NCI-H748 treated with DMSO at 0.1 percent for 48 hours (cell line): ENCODE measurements at places on chromosomes 6 and 20.
A peak's percentile ranks its signal among the peaks of the same experiment; 100 is the strongest.

- peak; percentile 82 for DNase-seq
Observed at GRCh38 chr20:59405226-59406200, 105.1 kb downstream of the EDN3 start.

GRCh38 chr20:51529758-51530157 is 12.8 kb downstream of the NFATC2 start:
- no peak for DNase-seq

DNA sequence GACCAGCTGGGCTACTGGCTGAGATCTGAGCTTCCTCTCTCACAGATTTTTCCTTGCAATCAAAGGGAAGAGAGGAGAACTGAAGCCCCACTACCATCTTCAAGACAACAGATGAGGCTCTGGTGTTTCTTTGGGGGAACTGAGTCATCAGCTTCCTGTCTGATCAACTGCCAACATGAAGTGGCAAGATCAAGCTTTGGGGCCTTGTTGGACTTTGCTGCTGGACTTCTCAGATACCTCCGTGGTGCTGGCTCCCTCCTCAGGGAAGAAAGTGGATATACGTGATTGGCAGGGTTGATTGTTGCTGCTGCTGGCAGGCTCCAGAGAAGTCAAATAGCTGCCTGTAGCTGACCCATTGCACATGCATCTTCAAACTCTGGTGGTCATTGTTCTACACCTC is 3.6 kb upstream of the TOX2 start:
- no peak for DNase-seq

DNA sequence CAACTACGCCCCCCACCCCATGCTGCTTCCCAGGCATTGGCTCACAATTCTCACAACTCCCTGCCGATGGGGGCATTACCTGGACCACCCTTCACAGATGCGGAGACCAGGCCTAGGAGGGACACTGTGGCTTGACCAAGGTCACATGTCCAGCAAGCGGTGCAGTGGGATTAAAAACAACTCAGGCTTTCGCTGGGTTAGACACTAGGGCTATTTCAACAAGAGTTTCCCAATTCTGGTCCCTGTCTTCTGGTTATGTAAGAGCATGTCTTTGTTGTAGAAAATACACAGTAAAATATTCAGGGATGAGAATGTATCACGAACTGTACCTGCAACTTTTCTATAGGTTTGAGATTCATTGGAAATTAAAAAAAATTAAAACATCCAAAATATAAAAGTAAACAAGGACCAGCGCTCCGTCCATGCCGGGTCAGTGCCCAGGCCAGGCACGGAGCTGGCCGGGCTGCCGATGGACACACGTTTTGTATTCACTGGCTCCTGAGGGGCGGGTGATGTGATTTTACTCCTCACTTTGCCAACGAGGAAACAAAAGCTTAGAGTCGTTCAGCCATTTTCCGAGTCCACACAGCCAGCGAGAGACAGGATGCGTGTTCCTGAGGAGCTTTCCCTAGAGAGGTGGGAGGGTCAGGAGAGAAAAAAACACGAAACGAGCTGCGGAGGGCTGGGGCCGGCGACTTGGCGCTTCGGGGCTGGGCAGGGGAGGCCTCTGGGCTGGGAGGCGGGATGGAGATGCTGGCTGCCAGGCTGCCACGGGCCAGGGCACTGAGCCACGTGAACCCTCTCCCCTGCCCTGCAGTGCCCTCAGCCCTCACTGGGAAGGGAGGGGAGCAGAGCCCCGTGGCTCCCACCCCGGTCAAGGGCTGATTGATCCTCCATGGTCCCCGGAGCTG is 17.1 kb upstream of the VSTM2L start:
- no peak for DNase-seq

GRCh38 chr6:88165087-88165843 is 882 bp downstream of the CNR1 start:
- no peak for DNase-seq

GRCh38 chr6:151488226-151488625 is 5.6 kb upstream of the CCDC170 start:
- no peak for DNase-seq

DNA sequence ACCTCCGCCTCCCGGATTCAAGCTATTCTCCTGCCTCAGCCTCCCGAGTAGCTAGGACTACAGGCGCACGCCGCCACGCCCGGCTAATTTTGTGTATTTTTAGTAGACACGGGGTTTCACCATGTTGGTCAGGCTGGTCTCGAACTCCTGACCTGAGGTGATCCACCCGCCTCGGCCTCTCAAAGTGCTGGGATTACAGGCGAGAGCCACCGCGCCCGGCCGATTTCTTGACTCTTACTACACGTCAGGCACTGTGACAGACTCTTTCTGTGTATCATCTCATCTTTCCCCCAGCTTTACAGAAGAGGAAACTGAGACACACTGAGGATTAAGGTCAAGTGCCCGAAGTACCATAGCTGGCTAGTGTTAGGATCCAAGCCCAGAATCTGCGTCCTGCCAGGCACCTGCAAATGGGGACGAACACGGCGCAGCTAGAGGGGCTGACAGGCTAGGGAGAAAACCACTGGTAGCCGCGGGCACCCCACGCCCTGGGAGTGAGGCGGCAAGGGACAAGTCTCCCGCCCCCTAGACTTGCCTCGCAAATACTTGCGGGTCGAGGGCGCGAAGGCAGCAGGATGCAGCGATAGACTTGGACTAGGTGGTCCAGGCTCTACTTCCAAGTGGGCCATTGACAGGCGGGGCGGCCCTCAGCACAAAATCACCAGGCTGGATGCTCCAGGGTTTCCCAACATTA is 1.1 kb upstream of the TAF8 start:
- no peak for DNase-seq

DNA sequence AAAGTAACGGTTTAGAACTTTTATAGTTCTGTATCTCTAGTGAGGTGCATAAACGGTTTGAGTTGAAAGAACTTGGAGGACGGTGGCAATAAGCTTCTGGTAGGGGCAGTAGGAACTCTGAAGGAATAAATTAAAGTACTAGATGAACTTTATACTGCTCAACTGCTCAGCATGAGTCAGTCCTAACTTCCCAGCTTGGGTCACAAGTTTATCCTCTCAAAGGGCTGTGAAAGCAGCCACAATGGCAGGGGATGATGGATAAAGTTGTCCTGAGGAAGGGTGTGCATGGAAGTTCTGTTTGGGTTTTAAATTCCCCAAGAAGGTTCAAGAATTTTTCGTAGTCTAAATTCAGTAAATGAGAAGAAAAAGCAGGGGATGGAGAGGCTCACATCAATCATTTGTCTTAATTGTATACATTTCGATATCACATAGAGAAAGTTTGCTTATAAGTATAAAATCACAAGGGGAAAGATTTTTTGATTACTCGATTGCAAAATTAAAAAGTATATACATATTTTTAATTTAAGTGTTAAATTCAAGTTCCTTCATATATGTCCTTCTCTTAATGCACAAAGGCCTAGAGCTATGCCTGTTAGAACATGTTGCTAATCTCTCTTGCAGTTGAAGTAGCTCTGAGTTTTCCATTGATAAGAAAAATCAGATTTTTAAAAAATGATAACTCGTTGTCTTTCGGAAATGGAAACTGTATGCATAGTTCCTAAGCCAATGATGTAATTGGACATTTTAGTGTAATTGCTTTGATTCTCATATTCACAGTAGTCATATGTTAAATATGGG is 55.3 kb upstream of the JAG1 start:
- no peak for DNase-seq

- DNase-seq = no peak
Observed at GRCh38 chr20:20207872-20208271, 155.5 kb downstream of the CFAP61 start.

DNA sequence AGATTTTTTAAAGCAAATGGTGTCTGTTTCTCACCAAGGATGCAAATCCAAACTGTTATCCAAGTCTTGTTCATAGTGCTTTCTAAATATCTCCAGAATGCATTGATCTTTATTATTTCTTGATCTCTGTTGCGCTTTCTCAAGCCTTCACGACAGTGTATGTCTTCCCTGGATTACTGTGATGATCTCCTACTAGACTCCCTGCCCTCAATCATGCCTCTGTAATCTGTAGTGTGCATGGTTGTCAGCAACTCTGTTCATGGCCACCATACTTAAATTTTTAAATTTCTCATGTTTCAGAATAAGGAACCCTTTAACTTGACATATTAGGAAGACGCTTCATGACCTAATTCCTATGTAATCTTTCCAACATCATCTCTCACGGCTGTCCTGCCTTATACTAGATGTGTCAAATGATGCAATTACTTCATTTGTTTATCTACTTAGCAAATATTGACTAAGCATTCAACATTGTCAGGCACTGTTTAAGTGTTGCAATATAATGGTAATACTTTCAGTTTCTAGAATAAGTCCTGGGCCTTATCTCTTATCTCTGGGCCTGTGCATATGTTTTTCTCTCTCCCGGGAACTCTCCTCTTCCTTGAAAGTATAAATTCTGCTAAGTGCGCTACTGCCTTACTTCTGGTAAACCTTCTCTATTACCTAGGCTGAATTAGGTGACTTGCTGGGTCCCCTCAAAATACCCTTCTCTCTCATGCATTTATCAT is 25.6 kb upstream of the AHI1 start:
- DNase-seq = peak; percentile 18

DNA sequence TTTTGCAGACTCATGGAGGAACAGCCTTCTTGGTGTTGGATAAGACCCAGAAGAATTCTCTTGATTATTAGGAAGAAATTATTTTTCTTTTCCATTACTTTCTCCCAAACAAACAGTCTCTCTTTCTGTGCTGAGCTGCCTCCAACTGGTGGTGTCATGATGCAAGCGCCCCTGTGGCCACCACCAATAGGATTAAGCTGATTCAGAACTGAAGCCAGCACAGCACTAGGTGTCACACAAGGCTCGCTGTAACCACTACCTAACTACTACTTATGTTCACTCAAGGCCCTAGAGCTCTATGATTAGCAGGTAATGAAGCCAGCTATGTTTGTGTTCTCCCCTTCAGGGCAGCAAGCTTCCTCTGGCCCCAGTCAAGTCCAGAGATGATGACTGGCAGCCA is 123.4 kb downstream of the HTR1B start:
- DNase-seq = no peak

DNA sequence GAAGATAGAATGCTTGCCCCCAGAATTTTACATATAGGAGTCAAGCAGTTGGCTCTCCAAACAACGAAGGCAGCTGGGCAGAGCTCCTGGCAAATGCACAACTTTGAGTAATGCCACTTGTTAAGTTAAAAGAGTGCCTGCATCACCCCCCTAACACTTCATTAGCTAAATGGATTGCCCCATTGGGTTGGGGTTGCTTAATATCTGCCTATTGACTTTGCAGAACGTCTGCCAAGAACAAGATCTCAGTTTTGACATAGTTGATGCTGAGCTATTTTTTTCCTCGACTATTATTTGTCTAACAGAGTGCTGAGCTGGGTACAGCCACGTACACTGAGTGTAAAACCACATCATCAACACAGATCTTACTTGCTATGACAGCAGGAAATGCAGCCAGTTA is 12.1 kb downstream of the ANKRD60 start:
- DNase-seq = no peak

GRCh38 chr6:43186019-43186418 is 4.0 kb downstream of the CUL9 start:
- no peak for DNase-seq

GRCh38 chr6:56091159-56091869 is 156.1 kb downstream of the COL21A1 start:
- no peak for DNase-seq

GRCh38 chr20:35878113-35878625 is 76.1 kb downstream of the SCAND1 start:
- DNase-seq = no peak

- DNase-seq = no peak
Observed at GRCh38 chr20:25587536-25587935, 2.2 kb upstream of the NINL start.

DNA sequence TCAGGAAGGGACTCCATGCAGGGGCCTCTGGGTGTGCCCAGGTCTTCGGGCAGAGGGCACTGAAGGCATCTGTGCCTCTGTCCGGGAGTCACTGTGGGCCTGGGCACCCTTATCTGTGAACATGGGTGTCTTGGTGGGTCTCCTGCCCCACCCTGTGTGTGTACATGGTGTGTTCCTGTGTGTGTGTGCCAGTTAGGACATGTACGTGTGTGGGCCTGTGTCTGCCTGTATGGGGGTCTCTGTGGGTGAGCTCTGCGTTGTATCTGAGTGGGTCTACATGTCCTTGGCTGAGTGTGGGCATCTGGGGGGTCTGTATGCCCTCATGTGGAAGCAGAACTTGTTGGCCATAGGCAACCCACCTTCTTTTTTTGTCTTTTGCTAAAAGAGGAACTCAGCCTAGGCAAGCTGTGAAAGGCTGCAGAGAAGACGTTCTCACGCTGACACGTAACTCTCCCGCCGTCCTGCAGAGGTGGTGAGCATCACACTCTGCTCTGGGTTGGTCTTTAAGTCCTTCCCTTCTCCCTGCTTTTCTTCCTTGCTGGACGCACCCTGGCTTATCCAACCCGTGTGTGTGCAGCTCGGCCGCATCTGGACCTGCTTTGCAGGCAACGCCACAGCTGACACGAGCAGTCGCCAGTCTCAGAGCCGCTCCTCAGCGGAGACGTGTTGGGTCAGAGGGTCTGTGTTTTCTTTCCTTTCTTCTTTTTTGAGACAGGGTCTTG is 532 bp upstream of the NPBWR2 start:
- DNase-seq = no peak

- no peak for DNase-seq
Observed at GRCh38 chr6:16337295-16337975, 99.0 kb downstream of the GMPR start.

DNA sequence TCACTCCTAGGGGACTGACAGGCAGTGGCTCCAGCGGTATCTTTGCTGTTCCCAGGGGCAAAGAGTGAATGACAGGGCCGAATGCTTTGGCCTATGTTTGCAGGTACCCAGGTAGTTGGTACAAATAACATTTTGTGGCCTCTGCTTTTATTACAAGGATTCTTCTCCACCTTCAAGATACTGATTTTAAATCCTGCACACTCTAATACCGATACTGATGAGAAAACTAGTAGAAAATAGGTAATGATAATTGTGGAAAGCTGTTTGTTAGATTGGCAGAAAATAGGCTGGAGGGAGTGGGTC is 772 bp downstream of the HINT3 start:
- no peak for DNase-seq

GRCh38 chr6:43481591-43482236 is 4.3 kb downstream of the TJAP1 start:
- no peak for DNase-seq

DNA sequence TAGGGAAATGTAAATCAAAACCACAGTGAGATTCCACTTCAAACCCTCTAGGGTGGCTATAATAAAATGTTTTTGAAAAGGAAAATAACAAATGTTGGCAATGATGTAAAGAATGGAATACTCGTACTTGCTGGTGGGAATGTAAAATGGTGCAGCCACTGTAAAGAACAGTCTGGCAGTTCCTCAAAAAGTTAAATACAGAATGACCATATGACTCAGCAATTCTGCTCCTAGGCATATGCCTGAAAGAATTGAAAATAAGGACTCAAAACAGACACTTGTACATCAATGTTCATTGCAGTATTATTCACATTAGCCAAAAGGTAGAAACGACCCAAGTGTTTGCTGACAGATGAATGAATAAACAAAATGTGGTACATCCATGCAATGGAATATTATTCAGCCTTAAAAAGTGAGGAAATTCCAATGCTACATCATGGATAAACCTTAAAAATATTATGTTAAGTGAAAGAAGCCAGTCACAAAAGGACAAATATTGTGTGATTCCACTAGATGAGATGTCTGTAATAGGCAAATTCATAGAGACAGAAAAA is 10.2 kb upstream of the RNF114 start:
- DNase-seq = no peak

GRCh38 chr6:28695715-28696114 is 170.0 kb downstream of the GPX5 start:
- DNase-seq = no peak

- no peak for DNase-seq
Observed at GRCh38 chr6:5433324-5433723, 172.0 kb downstream of the FARS2 start.
